Activated naive CD4-positive, alpha-beta T cell treated with Interleukin-2 at 50 U/mL for 16 hours (primary cell): ENCODE measurements at places on chromosomes 7 and 10.
A peak's percentile ranks its signal among the peaks of the same experiment; 100 is the strongest.

- no peak for DNase-seq
These were observed 202.2 kb upstream of the KIAA1217 start for GRCh38 chr10:24006741-24007140.

GRCh38 chr7:81439591-81439990 is 330.3 kb downstream of the HGF start:
- DNase-seq, result no peak

- no peak for DNase-seq
These were observed 119.8 kb downstream of the SPAG6 start for GRCh38 chr10:22464966-22465629.

DNA sequence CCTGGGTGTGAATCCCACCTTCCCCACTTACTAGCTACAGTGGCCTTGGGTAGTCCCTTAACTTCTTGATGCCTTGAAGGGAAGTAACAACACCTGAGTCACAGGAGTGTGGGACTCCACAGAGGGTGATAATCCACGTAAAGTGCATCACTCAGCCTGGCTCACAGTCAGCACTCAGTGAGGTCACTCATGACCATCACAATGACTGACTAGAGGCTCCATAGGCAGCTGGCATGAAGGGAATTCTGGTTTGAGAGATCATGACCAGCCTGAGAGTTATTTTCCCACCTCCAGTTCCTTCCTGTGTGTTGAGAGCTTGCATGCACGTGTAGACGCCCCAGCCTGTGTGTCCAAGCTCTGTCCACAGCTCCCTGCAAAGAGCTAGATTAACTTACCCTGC is 34.8 kb downstream of the NEUROG3 start:
- no peak for DNase-seq

GRCh38 chr10:17891435-17891834 is 60.3 kb upstream of the SLC39A12 start:
- DNase-seq, result no peak

DNA sequence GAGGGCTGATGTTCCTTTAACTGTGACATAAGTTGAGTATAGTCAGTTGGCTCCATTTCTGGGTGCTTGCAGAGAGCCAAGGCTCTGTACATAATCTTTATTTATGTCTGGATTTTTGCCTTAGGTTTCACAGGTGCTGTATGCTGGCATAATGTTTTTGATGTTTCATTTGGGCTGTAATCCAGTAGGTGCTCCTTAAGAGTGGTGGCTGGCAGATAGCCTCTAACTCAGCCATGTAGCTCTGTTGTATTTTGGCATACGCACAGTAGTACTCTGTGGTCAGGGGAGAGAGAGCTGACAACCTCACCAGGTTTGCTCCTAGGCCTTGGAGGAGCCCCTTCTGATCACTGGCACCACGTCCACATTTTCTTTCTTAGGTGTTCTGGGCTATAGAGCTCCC is 61.1 kb downstream of the RNF133 start:
- DNase-seq, result no peak

DNA sequence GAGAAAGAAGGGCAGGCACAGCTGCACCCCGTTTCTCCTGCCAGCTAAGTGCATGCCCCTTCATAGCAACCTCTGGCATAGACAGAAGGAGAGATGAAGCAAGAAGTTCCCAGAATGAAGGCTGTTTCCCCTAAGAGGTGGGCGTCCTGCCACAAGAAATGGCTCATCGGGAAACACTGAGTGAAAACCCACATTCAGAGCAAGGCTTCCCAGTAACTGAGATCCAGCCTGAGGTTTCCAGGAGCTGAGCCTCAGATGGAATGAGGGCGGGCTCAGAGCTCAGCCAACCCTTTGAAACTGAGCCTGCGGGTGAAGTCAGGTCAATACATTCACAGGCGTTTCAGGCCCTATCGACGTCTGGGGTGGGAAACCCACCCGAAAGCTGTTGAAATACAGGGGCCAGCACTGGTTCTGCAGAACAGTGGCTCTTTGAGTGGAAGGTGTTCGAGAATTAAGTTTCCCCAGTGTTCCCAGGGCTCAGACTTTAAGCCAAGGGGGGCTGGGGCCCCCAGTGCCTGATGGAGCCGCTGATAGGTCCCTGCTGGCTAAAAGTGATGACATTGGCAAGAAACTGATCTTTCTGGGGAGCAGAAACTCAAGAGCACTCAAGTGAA is 510.2 kb downstream of the RPS24 start:
- no peak for DNase-seq

- DNase-seq, result no peak
These were observed 55.7 kb downstream of the TMEM209 start for GRCh38 chr7:130149281-130150139.

DNA sequence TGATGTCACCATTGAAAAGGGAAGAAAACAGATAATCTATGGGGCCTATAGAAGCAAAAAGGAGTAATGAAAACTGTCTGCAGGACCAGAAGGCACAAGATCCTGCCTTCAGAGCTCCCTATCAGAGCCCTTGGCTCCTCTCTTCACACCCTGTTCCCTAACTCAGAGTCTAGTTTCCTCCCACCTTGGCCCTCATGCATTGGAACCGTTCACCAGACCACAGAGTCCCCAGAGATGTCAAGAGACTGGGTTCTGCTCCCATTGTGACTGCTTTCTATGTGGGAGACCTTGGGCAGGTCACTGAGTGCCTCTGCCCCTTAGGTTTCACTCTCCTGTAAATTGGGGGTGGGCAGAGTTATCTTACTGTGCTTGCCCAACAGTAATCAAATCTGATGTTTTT is 80.1 kb upstream of the RPA3 start:
- no peak for DNase-seq

- peak; percentile 36 for DNase-seq
These were observed 15.4 kb downstream of the NFE2L3 start for GRCh38 chr7:26167303-26167934.

DNA sequence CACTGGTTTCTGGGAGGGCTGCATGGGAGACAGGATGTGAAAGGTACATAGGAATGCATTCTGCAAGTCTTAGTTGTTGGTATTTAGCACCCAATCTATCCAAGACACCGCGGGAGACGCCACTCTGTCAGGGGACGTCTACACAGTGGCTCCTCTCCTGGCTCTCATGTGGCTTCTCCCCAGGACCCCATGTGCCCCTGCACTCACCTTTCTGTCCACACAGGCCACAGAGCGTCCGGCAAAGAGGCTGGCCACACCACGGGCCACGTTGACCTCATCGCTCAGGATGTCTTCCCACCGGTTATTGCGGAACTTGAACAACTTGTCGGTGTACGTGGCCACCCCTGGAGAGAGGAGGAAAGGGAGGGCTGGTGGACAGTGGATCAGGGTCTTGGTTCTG is 73.4 kb downstream of the GOLGA7B start:
- DNase-seq, result no peak

DNA sequence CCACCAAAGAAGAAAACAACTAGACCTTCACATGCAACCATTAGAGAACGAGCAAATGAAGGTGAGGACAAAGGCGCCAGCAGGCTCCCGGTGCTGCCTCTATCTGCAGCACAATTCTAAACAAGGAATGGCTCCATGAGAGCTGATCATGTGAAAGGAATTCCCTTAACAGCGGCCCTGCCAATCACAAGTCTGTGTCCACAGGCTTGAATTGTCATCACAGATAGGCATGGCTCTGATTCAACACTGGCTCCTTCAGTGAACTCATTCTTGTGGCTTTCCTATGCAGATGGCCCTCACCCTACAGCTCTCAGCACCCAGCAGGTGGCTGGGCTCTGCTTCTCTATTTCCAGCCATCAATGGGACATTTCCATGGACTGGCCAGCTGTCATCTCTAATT is 36.2 kb downstream of the LAMB1 start:
- no peak for DNase-seq

DNA sequence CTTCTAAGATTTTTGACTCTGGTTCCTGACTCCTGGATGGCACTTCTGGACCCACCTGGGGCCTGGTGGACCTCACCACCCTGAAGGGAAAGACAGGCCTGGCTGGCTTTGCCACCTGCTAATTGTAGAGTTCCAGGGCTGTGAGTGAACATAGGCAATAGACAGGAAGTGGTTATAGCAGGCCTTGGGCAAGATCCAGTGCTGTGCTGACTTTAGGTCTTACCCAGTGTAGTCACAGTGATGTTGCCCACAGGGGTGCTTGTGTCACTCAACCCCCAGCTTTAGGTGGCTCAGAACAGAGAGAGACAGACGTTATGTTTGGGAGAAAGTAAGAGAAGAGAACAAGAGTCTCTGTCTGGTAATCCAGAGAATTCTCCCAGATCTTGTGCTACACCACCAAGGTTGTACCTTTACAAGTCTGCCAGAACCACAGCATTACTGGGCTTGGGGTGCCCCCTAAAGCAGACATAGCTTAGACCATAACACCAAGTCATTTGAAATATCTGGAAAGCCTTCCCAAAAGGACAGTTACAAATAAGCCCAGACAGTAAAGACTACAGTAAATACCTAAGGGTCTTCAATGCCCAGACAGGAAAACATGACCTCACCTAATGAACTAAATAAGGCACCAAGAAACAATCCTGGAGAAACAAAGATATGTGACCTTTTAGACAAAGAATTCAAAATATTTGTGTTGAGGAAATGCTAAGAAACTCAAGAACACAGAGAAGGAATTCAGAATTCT is 303.4 kb downstream of the PCLO start:
- no peak for DNase-seq

GRCh38 chr10:49524496-49524895 is 14.4 kb downstream of the ERCC6 start:
- no peak for DNase-seq

- no peak for DNase-seq
These were observed 14.4 kb downstream of the PKD2L1 start for GRCh38 chr10:100315615-100316014.

DNA sequence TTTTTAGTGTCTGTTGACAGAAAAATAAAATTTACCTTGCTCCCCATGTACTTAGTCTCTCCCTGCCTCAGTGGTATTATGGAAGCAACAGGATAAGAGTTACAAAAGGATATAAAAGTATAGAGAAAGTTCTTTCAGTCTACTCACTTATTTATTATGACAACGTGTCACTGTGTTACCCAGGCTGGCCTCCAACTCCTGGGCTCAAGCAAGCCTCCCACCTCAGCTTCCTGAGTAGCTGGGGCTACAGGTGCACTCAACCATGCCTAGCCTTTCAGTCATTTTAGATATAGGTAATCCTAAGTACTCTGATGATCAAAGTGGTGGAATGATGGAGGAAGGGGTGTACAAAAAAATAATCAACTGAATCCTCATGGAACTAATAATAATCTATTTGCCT is 215.2 kb upstream of the MKLN1 start:
- no peak for DNase-seq

DNA sequence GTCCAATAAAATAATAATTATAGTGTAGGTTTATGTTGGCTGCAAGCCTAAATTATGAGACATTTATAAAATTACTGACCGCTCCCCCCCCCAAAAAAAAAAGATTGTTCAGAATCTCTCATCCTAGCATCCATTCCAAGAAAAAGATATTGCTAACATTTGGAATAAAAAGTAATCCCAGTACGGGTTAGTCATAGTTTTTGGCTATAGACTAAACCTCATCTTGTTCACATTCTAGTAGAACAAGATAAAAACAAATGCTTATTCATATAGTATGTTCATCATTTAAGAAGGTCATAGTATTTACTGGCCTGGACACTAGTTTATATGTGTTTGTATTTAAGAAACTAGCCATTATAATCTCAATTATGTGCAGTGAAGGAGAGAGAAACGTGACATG is 44.0 kb downstream of the ADK start:
- DNase-seq, result no peak

DNA sequence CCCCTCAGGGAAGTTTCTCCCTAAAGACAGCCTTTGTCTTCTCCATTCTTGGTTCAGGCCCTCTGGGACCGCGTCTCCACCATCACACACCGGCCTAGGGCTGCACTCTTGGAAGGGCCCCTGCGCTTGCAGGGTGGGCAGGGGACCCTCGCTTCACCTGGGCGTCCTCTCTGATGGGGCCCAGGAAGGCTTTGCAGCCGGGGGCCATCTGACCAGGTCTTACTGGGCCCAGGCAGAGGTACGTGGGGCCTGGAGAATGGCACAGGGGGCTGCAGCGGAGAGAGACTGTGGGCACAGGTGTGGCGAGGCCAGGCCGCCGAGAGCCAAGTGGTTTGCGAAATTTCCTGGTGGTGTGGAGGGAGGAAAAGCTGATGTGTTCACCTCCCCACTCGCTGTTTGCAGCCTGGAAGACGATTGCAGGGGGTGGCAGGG is 44.4 kb downstream of the ALOX5 start:
- DNase-seq, result no peak

- no peak for DNase-seq
These were observed 735.2 kb upstream of the ANKRD30A start for GRCh38 chr10:36390221-36390620.

- no peak for DNase-seq
These were observed 249.7 kb downstream of the MTERF1 start for GRCh38 chr7:91630581-91631380.

GRCh38 chr10:90856964-90857634 is 740 bp downstream of the HTR7 start:
- DNase-seq, result peak; percentile 6

- DNase-seq, result no peak
These were observed 22.2 kb upstream of the FAM171A1 start for GRCh38 chr10:15393139-15393825.

DNA sequence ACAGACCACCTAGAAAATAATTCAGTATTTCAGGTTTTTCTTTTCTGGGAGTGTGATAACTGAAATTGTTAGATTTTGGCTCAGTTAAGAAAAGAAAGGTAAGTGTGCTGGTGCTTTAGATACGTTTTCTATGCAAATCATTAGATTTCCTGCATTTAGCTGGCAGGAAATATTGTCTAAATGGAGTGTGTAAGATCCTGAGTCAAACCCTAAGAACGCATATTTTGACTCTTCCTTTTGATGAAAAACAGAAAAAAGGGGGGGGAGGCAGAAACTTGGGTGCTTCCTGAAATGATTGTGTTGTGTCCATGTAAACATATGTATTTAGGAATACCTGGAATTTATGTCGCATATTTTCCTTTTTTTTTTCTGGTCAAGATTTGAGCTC is 1.2 kb downstream of the GRK5 start:
- no peak for DNase-seq
